ENCODE measurements at places on chromosomes 2 and 18. TPM values are rescaled to one million over a fixed set of nuclear protein-coding genes. Genes with fewer than 3 reads are reported as not detected.
A peak's percentile ranks its signal among the peaks of the same experiment; 100 is the strongest.

DNA sequence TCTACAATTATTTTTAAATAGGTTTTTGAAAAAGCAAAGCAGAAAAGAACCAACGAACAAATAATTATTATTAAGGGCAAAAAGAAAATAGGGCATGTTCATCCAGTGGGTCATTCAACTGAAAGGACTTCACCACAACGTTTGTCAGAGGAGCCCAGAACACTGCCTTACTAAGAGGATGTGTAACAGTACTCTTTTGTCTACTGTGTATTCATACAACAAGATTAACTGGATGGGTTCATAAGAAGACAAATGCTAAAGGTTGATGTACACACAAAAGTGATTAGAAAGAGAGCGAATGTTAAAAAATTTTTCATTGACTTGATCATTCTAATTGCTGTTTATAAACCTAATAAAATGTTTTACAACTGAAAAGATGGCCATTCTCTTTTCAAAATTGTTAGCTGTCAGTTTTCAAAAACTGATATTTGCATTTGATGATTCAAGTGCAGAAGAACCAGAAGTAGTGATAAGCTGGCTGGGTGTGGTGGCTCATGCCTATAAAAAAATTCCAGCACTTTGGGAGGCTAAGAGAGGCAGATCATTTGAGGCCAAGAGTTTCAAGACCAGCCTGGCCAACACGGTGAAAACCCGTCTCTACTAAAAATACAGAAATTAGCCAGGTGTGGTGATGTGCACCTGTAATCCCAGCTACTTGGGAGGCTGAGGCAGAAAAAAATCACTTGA, 33.1 kb downstream of the MGAT4A start:
- H3K27ac ChIP-seq: no peak overlapping the region
- no peaks in the 10 kb centered on the region for H3K36me3 ChIP-seq
- H3K27me3 ChIP-seq: no peaks in the 10 kb centered on the region
- H3K4me3 ChIP-seq: no peak overlapping the region
- peaks cover 19% of the 10 kb centered on the region for H3K4me1 ChIP-seq
- no peak for DNase-seq

DNA sequence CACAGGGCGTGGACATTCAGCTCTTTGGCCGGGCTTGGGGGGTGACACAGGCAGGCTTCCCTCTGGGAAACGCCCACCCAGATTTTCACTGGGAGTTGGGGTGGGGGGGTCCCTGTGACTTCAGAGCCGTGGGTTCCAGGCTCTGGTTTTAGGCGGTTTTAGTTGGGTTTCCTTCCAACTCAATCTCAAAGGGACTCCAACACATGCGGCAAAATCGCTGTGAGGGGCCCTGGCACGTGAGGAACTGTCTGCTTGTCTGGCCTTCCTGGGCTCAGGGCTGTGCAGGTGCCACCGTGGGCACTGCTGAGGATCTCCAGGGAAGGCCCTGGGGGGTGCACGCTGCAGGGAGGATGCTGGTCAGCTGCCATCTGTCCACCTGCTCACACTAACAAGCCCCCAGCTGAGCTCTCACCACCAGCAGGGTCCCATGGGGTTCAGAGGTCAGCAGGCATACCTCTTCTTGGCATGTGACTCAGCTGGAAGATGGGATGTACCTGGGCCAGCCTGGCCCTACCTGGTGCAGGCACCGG, 11.7 kb downstream of the HS6ST1 start:
- no peaks in the 10 kb centered on the region for H3K36me3 ChIP-seq
- DNase-seq: no peak
- H3K27ac ChIP-seq: peak overlapping the region; percentile 85
- no peaks in the 10 kb centered on the region for H3K27me3 ChIP-seq
- H3K4me3 ChIP-seq: no peak overlapping the region

GRCh38 chr2:150989969-150990368, 271.7 kb downstream of the RBM43 start:
- no peak overlapping the region for H3K27ac ChIP-seq
- no peaks in the 10 kb centered on the region for H3K4me1 ChIP-seq
- H3K4me3 ChIP-seq: no peak overlapping the region
- no peaks in the 10 kb centered on the region for H3K27me3 ChIP-seq

- no peak overlapping the region for H3K4me3 ChIP-seq
- H3K36me3 ChIP-seq: no peaks in the 10 kb centered on the region
- H3K4me1 ChIP-seq: no peaks in the 10 kb centered on the region
- H3K27ac ChIP-seq: no peak overlapping the region
Measured at GRCh38 chr2:132460781-132461180, 44.2 kb downstream of the GPR39 start.

GRCh38 chr2:37026050-37026449, 58.1 kb downstream of the HEATR5B start:
- H3K4me1 ChIP-seq: no peaks in the 10 kb centered on the region
- H3K27me3 ChIP-seq: no peaks in the 10 kb centered on the region
- DNase-seq: no peak
- no peak overlapping the region for H3K27ac ChIP-seq

DNA sequence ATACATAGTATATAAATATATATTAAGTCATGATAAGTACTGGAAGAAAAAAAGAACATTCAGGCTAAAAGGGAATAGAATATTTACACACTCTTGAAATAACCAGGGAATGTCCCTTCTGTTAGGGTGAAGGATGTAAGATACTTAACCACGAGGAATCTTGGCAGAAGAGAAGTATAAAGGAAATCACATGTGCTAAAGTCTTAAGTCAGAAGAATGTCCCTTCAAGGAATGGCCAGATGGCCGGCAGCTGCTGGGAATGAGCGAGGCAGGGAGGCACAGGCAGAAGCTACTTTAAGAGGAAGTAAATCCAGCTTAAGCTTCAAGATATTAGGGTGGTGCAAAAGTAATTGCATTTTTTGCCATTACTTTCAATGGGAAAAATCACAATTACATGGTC, 5.5 kb downstream of the CCDC102B start:
- H3K4me3 ChIP-seq: no peak overlapping the region
- H3K36me3 ChIP-seq: no peaks in the 10 kb centered on the region
- no peak for DNase-seq
- no peak overlapping the region for H3K27ac ChIP-seq
- no peaks in the 10 kb centered on the region for H3K27me3 ChIP-seq

- H3K4me3 ChIP-seq: no peak overlapping the region
- no peaks in the 10 kb centered on the region for H3K4me1 ChIP-seq
- no peaks in the 10 kb centered on the region for H3K36me3 ChIP-seq
- no peak overlapping the region for H3K27ac ChIP-seq
- H3K27me3 ChIP-seq: no peaks in the 10 kb centered on the region
Measured at GRCh38 chr2:37181726-37182684, 6.5 kb downstream of the SULT6B1 start.

DNA sequence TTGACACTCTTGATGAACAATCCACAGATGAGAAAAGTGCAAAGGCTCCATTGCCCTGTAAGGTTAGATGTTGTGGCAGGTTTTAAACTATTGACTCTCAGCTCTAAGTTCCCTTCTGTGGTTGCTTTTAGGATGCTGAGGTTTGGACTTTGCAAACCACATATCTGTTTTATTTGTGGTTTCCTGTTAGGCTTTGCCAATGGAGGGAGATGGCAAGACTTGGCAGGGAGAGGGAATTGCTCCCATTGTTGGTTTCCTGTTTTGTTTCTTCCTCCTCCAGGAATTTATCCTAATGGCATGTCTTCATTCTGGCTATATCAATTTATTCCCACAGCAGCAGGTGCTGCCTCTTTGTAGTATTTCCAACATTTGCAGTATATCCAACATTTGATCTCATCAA, 772.3 kb downstream of the LRRTM4 start:
- H3K4me1 ChIP-seq: no peaks in the 10 kb centered on the region
- DNase-seq: no peak
- no peaks in the 10 kb centered on the region for H3K36me3 ChIP-seq
- H3K4me3 ChIP-seq: no peak overlapping the region

- no peaks in the 10 kb centered on the region for H3K27me3 ChIP-seq
- no peaks in the 10 kb centered on the region for H3K36me3 ChIP-seq
- no peak for DNase-seq
Measured at GRCh38 chr2:226354434-226354833, 445.2 kb downstream of the IRS1 start.

DNA sequence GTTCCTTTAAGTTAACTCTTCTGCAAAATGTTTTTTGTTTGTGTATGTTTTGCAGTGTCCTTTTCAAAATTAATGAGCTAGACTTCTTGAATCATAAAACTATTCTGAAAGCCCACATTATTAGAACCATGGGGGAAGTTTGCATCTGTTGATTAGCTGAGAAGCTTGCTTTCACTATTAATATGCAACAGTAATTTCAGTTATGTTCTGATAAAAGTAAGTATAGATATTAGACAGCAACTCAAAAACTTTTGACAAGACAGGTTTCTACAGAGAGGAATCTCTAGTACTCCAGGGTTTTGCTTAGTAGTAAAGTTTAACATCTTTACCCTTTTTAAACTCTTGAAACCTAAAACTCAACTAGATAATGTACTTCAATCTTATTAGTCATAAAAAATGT, 147.8 kb downstream of the UBE2E3 start:
- no peaks in the 10 kb centered on the region for H3K27me3 ChIP-seq
- H3K4me3 ChIP-seq: no peak overlapping the region
- no peak for DNase-seq
- no peaks in the 10 kb centered on the region for H3K36me3 ChIP-seq
- no peaks in the 10 kb centered on the region for H3K4me1 ChIP-seq
- H3K27ac ChIP-seq: no peak overlapping the region

DNA sequence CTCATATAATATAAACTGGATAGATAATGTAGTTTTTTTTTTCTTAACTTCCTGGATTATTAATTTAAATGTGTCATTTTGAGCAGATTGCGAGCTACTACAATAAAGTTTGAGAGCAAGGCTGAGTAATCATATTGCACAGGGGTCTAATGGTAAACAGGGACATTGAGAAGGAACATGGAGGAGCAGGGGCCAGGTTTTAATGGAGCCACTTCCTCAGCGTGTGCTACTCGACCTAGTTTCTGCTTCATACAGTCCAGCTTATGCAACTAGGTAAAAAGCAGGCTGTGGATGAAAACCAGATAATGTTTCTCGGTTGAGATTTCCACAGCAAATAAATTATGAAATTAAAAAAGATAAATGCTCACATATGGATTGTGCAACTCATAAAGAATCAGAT, 1915.7 kb upstream of the CELF4 start:
- no peaks in the 10 kb centered on the region for H3K4me1 ChIP-seq
- H3K36me3 ChIP-seq: no peaks in the 10 kb centered on the region
- H3K4me3 ChIP-seq: no peak overlapping the region
- H3K27ac ChIP-seq: no peak overlapping the region
- DNase-seq: no peak
- H3K27me3 ChIP-seq: no peaks in the 10 kb centered on the region

GRCh38 chr2:239120664-239121063, 272.8 kb downstream of the TWIST2 start:
- H3K4me3 ChIP-seq: no peak overlapping the region
- peaks cover 11% of the 10 kb centered on the region for H3K36me3 ChIP-seq
- H3K4me1 ChIP-seq: no peaks in the 10 kb centered on the region
- no peak for DNase-seq
- H3K27me3 ChIP-seq: no peaks in the 10 kb centered on the region
- H3K27ac ChIP-seq: no peak overlapping the region

DNA sequence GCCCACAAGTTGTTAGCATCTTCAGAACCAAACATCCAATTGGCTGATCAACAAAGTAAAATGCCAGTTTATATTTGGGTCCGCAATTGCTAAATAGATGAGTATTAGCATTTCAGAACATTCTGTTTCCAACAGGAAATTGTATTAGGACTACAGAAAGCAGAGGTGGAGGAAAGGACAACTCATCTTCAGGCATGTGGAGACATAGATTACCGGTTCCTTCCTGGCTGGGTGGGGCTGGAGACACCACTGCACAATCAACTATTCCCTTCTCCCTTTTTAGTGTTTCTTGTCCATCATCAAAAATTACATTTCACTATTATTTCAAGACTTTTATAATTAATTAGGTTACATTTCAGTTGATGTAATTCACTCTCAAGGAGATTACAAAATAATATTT, 83.8 kb downstream of the ADAM23 start:
- H3K27ac ChIP-seq: no peak overlapping the region
- H3K4me1 ChIP-seq: no peaks in the 10 kb centered on the region
- H3K27me3 ChIP-seq: no peaks in the 10 kb centered on the region
- DNase-seq: no peak
- no peaks in the 10 kb centered on the region for H3K36me3 ChIP-seq

- no peaks in the 10 kb centered on the region for H3K4me1 ChIP-seq
- no peak for DNase-seq
- H3K27me3 ChIP-seq: no peaks in the 10 kb centered on the region
- no peaks in the 10 kb centered on the region for H3K36me3 ChIP-seq
Measured at GRCh38 chr2:188320861-188321260, 29.2 kb downstream of the GULP1 start.

- H3K27me3 ChIP-seq: no peaks in the 10 kb centered on the region
- no peak overlapping the region for H3K27ac ChIP-seq
- no peaks in the 10 kb centered on the region for H3K36me3 ChIP-seq
- H3K4me3 ChIP-seq: no peak overlapping the region
- no peak for DNase-seq
- H3K4me1 ChIP-seq: no peaks in the 10 kb centered on the region
Measured at GRCh38 chr2:1032030-1032429, 81.4 kb downstream of the SNTG2 start.

ST8SIA5 gene
- total RNA-seq: 0.05 TPM

CXCR1 gene
- 1.8 TPM for total RNA-seq

IL18R1 gene
- 4.8 TPM for total RNA-seq

CHRNA1 gene
- not detected for total RNA-seq

GNAL gene
- total RNA-seq: 0.92 TPM

TEKT4 gene
- total RNA-seq: not detected

CDK5R2 gene
- total RNA-seq: not detected

CCDC85A gene
- 0.17 TPM for total RNA-seq

PFN4 gene
- total RNA-seq: 0.51 TPM

Measured in liver (tissue), 10 donors.